ENCODE measurements at places on chromosomes 13 and 19. TPM values are rescaled to one million over a fixed set of nuclear protein-coding genes. Genes with fewer than 3 reads are reported as not detected.

- DNase-seq = no peak
Measured at GRCh38 chr13:28140433-28141125, 2.2 kb downstream of the PAN3 start.

- DNase-seq = no peak
Measured at GRCh38 chr19:7307590-7308218, 13.5 kb upstream of the INSR start.

Gene ADAMTS10
- 0.83 TPM for total RNA-seq

GRCh38 chr19:11288349-11288748 lies 7.6 kb upstream of the TSPAN16 start:
- no peak for DNase-seq

GRCh38 chr19:17883627-17884410 lies 12.1 kb downstream of the SLC5A5 start:
- no peak for DNase-seq

Gene ZNF155
- 7.3 TPM for total RNA-seq

GRCh38 chr19:17202249-17202648 lies 12.9 kb upstream of the USE1 start:
- DNase-seq = no peak

DNA sequence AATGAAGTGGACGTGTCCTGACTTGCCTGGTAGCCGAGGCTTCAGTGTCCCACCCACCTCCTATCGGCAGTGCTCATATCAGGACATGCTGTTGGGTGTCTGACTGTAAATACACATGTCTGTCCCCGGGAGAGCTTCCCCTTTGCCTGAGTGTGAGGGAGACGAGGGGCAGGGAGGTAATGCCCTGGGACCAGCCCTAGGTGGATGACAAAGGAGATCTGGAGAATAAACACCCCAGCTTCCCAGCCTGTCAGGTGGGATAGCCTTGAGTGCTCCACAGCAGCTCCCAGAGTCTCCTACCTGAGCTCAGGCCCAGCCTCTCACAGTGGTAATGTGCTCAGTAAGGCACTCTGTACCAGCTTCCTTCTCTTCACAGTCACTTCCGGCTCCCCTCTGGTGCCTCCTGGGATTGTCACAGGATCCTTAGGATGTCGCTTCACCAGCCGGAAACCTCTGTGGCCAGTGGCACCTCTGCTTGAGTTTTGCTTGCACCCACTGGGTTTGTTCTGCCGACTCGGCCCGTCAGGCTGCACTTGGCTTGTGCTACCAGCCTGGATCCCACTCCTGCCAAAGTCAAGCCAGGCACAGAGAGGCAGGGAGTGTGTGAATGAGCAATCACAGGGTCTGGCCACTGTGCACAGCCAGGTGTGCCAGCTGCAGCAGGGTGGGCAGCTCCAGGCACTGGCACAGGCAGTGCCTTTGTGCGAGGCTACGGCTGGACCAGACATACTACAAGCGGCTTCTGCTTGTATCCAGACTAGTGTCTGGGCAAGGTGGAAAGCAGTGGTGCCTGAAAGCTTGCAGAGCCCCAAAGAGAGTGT lies 54.4 kb upstream of the RGCC start:
- no peak for DNase-seq

DNA sequence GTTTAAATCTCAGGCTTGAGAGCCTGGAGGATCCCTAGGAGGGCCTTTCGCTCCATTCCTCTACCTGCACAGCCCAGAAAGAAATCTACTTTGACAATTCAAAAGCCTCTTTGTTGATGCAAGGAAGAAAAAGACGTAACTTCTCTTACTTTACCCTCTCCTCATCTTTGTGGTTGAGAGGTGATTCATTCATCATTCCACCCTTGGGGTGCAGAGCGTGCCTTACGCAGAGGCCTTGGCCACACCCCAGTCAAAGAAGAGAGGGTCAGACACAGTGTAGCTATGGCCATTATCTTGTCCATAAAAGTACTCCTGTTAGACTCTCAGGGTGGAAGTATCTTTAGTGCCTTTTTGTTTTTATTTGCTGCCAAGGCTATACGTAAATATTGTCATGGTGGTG lies 184.0 kb downstream of the IRS2 start:
- no peak for DNase-seq

- no peak for DNase-seq
Measured at GRCh38 chr19:33432446-33433170, 59.1 kb downstream of the CEBPG start.

- no peak for DNase-seq
Measured at GRCh38 chr19:676007-676338, 219 bp upstream of the FSTL3 start.

DNA sequence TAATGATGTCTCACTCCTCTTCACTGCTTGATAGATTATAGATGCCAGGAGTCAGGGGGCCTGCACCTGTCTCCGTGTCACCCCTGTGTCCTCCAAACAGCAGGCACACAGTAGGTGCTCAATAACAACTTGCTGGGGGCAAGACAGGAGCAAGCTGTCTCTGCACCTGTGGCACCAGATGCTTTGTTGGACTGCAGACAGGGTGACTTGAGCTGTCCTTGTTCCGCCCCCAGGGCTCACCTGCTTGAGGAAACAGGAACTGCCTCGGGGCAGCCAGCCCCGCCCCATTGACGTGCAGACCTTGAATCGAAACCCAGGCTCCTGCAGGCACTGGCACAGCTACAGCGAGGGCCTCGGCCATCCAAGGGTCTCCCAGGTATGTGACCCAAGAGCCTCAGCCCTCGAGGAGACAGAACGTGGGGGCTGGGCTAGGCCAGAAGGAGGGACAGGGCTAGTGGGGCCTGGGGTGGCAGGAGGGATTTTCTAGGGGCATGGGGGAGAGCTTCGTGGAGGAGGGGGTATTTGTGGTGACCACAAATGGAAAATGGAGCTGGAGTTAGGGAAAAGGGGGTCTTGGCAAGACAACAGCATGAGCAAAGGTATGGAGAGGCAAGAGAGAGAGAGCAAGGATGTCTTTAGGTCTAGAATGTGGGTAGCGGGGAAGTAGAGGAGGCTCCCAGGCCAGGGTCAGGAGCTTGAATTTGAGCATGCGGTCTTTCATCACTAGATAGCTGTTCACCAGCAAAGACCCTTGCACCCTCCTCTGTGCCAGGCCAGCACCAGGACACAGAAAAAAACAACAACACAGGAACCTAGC lies at the start of gene HSH2D:
TSS of gene HSH2D (plus strand) at position 287 of the 817 bp plus-strand sequence. CDS start 5,066 bp downstream, outside the sequence.
- no peak for DNase-seq

Gene VSIG10L
- total RNA-seq = 1.8 TPM

Gene PRR22
- 0.53 TPM for total RNA-seq

GRCh38 chr19:12112701-12113100 lies 27.4 kb downstream of the ZNF20 start:
- DNase-seq = no peak

DNA sequence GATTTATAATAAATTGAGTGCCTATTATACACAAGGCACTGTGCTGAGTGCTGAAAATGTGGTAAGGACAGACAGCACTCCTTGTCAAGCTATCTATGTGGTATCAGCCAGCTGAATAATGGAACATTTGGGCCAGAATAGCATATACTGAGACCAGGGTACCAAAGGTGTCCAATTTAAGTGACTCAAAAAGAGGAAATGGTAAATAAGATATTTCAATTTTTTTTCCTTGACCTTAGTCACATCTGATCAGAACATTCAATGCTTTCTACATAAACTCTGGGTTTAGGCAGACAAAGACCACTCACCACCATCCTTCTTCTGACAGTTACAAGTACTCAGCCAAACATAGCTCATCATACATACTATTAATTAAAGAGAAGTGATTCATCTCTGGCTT lies 43.2 kb downstream of the RCBTB2 start:
- DNase-seq = no peak

- DNase-seq = no peak
Measured at GRCh38 chr13:35945368-35945767, 185.8 kb downstream of the DCLK1 start.

GRCh38 chr19:53876651-53877224 lies 5.3 kb upstream of the PRKCG start:
- no peak for DNase-seq

DNA sequence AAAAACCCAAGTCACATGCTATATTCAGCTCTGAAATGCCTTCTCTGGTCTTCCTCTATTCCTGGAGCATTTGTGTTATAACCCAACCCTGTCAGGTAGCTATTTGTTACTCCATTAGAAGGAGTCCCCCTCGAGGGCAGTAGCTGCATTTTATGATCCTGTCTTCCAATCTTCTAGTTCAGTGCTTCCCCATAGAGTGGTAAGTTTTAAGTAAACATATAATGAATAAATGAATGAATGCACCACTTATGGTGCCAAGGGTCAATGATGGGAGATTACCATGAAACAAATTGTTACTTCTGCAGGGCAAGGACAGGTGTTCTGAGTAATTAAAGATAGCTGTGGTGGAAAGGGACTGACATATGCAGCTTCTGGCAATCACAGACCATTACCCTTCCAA lies 4.0 kb downstream of the RASL11A start:
- no peak for DNase-seq

Gene ZNF792
- 0.96 TPM for total RNA-seq

DNA sequence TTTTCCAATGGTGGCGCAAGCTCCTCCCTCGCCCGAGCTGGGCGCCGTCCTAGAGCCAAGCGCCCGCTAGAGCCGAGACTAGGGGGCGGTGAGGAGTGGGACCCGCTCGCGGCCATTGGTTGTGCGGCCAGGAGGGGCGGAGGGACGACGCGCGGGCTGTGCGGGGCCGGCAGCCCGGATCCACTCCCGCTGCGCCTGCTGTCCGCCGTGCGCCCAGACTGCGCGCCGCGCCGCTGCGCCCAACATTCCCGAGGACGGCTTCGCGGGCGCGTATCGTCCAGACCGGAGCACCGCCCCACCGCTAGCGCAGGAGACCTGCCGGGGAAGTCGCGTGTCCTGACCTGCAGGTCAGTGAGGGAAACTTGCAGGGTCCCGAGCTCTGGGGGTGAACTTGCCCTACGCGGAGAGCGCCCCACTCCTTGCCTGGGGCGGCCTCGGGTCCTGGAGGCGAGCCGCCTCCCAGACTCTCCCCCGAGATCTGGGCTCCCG lies at the start of gene SERTM1:
TSS of gene SERTM1 (plus strand) at position 183 of the 489 bp plus-strand sequence. CDS start 21,059 bp downstream, outside the sequence.
- DNase-seq = no peak

GRCh38 chr19:42229855-42230351 lies 9.8 kb downstream of the ZNF526 start:
- no peak for DNase-seq

DNA sequence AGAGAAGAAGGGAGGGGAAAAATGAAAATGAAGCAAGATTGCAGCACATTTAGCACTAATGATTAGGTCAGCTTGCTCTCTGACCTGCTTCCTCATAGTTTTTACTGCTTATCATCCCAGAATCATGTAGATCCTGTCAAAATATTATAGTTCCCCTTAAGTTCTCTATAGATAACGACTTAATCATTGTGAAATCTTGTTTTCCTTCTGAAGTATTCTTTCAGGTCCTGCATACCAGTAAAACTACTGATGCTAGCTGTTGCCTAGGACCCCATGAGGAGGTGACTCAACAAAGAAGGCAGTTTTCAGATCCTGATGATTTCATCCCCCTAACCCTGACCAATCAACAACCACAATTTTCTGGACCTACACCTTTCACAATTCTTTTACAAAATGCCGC lies 1131.7 kb downstream of the SLITRK5 start:
- no peak for DNase-seq

Measured in myocyte (in vitro differentiated cells).